ENCODE measurements at places on chromosomes 16 and 17.

DNA sequence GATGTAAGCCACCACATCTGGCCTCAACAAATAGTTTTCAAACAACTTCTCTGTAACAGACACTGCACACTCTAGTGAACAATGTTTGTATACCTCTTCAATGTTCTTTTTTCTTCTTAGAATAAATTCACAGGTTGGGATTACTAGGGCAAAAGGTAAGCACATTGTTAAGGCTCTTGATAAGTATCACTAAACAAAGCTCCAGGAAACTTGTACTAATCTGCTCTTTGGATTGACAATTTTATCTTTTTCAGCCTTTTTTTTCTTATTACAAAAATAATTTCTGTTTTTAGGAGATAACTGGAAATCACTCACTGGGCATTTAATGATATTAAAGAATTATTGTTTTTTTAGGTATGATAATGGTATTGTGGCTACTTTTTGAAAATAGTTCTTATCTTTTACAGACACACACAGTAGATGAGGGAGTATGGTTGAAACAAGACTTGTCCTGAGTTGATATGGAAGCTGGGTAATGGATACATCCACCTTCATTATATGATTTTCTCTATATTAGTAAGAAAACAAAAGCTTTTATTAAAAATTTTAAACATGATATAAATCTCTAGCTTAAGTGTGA is 7.7 kb upstream of the MPRIP start:
- no peak for DNase-seq

DNA sequence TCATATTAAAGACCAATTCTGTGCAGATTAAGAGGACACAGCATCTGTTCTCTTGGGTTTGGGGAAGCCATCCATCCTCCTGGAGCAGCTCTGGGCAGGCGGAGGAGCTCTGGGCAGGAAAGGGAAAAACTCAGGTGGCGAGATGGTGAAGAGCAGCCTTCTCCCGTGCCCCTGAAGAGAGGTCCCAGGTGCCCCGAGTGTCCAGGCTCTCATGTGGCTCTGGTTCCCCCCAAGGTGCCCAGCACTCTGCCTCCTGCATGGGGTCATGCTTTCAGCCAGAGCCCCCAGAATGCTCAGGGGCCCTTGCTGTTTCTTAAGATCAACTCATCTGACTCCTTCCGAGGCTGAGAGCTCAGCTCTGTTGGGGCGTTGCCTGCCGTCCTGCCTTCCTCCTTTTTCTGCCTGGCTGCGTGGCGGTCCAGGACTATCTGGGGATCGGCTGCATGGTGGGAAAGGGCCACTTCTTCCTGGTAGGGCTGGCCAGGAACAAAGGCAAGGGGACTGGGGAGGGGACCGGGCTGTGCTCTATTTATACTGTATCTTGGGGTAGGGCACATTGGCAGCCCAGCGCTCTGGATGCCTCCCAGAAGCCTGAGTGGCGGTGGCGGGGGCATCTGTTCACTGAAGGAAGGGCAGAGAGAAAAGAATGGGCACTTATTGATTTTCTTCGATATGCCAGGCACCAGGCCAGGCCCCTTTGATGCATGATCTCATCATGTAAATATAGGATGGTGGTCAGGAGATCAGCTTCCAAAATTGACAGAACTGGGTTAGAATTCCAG is 103.2 kb upstream of the SDK2 start:
- no peak for DNase-seq

GRCh38 chr17:70661342-70662222 is 492.2 kb downstream of the KCNJ2 start:
- peak; percentile 14 for DNase-seq

DNA sequence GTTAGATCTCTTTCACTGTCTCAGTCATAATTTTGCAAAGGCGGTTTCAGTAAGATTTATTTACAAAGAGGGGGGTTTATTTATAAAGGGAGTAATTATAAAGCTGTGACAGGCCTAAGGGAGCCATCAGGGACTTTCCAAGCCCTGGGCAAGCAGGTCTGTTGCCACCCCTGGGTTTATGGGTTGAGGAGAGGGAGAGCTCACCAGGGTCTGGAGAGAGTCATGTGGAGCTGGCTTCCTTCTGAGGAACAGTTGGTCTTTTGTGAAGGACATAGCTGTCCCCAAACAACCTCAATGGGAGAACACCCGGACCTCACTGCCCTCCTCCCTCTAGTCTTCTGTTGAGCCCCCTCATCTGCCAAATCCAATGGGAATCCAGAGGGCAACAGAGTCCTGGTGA is 9.8 kb downstream of the ITGAM start:
- DNase-seq: no peak

- no peak for DNase-seq
Measured at GRCh38 chr16:57471209-57471608, 8.7 kb downstream of the POLR2C start.

DNA sequence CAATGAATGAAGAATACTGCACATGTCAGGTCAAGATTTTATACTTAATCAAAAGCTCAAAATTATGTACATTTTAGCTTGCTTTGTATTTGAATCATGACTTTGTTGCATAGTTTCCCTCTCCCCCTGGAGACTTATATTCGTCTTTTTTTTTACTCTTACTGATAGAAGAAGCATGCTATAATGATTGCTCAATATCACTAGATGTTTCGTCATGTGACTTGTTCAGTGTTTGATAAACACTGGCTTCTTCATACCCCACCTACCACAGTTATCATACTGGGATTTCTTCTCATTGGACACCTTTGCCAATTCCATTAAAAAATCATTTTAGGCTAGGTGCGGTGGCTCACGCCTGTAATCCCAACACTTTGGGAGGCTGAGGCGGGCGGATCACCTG is 148.7 kb downstream of the FTO start:
- DNase-seq: peak; percentile 16

DNA sequence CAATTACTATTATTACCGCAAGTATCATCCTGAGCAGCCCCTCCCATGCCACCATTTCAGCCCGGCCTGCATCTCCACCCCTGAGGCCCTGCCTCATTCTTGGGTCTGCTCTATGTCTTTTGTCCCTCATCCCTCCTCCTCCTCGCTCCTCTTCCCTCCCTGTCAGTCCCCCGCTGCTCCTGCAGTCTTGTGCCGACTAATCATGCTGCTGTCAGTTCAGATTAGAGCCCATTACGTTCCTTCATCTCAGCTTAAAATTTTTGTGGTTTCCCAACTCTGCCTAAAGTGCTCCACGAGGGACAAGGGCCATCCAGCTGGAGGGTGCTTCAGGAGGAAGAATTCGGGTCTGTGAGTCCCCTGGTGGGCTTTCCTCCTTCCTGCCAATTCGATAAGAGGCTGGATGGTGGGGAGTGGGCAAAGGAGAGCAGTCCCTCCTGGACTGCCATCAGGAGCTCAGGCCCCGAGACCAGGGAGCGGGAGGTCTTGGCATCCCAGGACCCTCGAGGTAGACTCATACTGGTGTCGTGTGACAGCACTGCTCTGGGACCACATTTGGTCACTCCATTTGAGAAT is 32.9 kb upstream of the GOSR2 start:
- DNase-seq: no peak

DNA sequence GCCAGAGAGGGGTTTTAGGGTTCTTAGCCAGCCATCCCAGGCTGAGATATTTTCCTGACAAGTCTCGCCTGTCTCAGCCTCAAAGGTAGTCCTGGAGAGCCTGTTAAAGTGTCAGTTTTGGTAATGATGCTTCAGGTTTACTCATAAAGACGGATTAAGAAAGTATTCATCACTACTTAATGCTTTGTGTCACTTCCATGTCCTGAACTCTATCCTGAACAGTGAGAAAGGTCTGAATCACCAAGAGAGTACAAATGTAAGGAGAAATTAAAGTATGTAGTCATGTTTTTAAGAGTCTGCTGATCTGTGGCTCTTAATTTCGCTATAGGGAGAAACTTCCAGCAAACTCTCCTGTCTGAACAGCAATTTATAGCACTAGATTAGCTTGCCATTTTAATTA is 14.0 kb downstream of the RPGRIP1L start:
- DNase-seq: no peak

DNA sequence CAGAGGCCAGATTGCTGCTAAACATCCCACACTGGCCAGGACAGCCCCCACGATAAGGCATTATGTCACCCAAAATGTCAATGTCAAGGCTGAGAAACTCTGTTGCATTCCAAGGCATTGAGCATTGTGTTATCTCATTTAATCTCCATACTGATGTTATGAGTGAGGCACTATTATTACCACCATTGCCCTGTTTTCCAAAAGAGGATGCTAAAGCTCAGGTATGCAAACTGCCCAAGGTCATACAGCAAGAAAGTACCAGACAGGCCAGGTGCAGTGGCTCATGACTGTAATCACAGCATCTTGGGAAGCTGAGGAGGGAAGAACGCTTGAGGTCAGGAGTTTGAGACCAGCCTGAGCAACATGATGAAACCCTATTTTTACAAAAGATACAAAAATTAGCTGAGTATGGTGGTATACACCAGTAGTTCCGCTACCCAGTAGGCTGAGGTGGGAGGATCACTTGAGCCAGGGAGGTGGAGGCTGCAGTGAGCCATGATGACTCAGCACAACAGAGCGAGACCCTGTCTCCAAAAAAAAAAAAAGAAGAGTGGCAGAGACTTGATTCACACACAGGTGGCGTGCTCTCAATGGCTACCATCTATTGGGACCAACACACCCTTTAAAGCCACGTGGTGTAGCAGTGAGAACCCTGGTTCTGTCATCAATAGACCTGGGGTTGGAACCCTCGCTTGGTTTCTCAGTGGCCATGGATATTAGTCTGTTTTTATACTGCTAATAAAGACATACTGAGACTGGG is 58.8 kb upstream of the GRIN2A start:
- no peak for DNase-seq

- no peak for DNase-seq
Measured at GRCh38 chr16:49513040-49513439, 139.4 kb downstream of the C16orf78 start.

DNA sequence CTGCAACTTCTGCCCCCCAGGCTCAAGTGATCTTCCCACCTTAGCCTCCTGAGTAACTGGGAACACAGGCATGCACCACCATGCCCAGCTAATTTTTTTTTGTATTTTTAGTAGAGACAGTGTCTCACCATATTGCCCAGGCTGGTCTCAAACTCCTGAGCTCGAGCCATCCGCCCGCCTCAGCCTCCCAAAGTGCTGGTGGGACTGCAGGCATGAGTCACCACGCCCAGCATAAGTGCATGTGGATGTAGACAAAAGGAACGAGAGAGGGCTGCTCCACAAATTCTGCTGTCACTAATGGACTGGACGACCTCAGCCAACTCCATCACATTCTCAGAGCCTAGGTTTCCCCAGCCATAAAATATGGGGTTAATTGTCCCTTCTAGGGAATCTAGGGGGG is 7.7 kb upstream of the SP2 start:
- DNase-seq: no peak

GRCh38 chr17:7634384-7634783 is 4.4 kb downstream of the SHBG start:
- DNase-seq: no peak

GRCh38 chr17:1222321-1222720 is 42.5 kb upstream of the ABR start:
- peak; percentile 17 for DNase-seq

Data from iris pigment epithelial cell (primary cell).